ENCODE measurements at places on chromosomes 16 and 17.

DNA sequence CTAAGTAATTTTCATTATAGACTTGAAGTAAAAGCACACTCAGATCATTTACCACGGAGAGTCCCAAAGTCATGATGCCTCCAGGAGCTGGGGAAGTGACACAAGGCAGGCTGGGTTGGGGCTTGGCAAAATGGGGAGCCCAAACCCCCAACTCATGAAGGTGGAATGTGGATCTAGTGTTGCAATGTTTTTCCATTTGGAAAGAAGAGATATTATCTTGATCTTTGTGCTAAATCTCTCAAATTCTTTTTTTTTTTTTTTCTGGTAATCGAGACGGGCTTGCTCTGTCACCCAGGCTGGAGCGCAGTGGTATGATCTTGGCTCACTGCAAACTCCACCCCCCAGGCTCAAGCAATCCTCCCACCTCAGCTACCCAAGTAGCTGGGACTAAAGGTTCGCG, 7.5 kb upstream of the KCNG4 start:
- no peak for DNase-seq

DNA sequence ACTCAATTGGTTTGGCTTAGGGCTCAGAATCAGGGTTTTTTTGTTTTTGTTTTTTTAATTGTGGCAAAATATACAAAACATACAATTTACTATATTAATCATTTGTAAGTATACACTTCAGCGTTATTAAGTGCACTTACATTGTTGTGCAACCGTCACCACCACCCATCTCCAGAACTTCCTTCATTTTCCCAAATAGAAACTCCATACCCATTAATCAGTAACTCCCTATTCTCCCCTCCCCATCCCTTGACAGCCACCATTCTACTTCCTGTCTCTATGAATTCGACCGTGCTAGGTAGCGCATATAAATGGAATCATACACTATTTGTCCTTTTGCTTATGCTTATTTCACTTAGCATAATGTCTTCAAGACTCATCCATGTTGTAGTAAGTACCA, 45.2 kb upstream of the DHX40 start:
- DNase-seq, result no peak

DNA sequence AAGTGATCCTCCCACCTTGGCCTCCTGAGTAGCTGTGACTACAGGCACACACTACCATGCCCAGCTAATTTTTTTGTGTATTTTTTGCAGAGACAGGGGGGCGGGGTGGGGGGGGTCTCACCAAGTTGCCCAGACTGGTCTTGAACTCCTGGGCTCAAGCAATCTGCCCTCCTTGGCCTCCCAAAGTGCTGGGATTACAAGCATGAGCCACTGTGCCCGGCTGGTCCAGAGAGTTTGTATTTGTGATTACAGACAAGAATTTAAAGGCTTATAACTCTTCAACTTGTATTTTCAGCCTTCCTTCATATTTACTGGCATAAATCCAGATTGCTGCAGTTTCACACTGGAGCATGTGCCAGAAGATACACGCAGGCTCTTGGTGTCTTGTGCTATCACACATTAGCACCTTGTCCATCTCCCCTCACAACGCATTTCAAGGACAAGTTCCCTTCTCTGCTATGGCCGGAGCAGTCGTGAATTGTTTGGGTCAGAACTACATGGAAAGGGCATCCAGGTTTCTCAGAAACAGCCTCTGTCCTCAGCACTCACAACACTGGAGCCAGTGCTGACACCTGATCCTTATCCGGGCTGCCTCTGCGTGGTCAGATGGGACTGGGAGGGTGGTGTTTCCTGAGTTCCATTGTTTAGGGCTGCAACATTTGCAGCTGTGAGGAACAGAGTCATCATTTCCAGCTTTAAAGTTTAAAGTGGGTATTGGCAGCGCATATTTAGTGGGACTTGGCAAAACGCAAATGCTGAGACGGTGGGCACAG, 28.1 kb downstream of the WSCD1 start:
- no peak for DNase-seq

DNA sequence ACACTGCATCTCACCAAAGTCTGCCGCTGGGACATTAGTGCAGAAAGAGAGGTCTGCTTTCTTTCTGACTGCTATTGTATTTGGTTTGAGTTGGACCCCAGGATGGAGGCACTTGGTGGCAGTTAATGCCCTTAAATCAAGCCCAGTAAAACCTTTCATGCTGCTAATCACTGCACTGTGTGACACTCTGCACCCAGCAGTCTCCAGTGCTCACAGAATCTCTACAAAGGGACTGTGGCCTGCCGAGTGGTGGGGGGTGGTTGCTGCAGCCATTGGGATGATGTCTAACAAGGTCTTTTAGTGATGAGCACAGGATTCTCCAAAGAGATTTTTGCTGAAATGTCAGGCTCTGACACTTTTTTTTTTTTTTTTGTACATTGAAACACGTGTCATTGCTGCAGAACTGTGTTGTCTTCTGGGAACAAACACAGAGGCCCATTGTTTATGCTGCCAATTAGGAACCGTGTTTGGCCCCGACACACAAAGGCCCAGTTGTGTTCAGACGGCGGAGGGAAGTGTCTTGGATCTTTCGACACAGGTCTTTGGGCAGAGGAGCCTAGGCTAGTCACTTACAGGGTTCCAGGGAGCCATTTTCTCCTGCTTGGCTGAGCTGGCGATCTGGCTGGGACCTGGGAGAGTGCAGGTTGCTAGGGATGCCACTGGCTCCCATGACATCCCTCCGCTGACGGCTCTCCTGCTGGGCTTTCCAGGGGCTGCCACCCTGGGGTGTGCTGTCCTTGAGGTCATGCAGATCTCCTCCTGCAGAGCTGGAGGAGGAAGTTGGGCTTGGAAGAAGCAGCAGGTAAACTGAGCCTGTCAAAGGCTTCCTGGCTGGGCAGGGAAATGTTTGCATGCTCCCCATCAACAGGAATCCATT, 16.2 kb upstream of the TNRC6C start:
- DNase-seq, result no peak

DNA sequence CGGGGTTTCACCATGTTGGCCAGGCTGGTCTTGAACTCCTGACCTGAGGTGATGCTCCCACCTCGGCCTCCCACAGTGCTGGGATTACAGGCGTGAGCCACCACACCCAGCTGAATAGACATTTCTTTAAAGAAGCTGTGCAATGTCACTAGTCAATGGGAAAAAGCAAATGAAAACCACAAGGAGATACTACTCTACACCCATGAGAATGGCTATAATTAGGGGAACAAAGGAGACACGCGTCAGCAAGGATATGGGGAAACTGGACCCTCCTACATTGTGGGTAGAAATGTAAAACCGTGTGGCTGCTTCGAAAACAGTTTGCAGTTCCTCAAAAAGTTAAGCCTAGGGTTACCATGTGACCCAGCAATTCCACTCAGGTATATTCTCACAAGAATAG, 103.4 kb downstream of the VPS53 start:
- DNase-seq, result no peak

DNA sequence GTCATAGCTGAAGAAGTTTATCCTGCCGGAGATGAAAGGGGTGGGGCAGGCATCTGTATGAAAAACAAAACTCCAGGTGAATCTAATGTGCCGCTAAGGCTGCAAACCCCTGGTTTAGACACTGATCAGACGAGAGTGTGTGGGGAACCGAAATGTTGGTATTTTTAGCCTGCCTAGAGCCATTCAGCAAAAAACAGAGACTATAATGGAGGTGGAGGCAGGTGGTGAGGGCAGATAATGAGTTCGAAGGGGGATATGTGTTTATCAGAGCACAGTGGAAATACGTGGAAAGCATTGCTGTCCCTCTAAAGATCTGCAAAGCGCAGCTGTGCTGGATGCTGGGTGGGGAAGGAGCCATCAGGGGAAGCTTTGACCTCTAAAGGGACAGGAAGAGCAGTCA, 127.5 kb upstream of the WSCD1 start:
- no peak for DNase-seq

- DNase-seq, result no peak
These were observed 210.4 kb downstream of the CA10 start for GRCh38 chr17:51948128-51948527.

GRCh38 chr17:79532107-79532790, 78.6 kb downstream of the RBFOX3 start:
- DNase-seq, result no peak

DNA sequence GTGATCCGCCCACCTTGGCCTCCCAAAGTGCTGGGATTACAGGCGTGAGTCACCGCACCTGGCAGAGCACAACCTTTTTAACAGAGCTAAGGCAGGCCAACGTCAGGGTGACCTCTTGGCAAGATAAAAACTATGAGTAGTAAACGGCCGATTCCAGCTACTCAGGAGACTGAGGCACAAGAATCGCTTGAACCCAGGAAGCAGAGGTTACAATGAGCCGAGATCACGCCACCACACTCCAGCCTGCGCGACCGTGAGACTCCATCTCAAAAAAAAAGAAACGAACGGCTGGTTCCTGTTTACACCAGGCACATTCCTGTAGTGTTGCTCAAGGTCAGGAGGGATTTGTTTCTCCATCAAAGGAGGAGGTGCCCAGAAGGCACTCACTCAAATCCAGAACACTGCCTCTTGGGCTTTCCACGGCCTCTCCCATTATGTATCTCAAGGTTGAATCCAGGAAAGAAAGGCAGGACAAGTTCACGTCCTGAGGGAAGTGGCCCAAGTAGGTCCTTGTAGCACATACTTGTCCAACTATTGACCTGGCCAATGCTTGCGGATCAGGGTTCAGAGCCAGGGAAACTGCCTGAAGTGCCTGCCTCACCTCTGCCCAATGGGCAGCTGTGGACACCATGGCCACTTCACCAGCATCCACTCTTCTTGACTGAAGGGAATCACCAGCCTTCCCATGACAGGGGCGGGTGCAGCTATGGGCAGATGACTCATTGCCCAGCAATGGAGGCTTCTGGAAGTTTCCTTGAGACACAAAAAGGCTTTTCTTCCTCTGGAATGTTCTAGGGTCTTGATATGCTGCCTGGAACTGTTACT, 13.5 kb downstream of the KNOP1 start:
- no peak for DNase-seq

DNA sequence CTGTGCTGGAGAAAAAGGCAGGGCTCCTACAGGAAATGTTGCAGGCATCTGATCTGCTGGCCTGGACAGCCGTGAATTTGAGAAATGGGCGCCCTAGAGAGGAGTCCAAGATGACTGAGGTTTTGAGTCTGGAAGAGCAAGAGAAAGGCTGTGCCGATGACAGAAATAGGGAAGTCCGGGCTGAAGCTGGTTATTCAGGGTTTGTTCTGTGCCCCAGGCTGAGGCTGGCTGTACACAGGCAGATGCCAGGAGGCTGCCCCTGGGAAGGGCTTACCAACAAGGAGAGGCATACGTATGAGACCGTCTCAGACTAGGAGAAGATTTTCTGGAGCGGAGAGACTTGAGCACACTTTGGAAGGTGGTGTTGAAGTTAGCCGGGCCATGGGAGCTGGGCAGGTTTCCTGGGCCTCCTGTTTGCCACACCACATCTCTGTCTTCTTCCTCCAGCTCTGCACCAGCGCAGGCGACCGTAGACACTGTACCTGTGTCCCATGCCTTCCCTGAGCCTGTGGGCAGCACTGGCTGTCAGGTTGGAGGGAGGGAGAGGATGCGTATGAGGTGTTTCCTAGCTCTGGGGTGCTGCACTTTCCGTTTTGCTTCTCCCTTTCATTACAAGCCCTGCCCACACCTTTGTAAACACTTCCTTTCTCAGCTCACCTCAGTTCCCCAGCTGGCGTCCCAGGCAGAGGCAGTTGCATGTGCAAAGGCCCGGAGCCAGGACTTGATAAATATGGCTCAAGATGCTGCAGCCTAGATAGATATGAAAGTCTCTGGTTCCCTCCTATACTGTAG, 80.8 kb downstream of the SPECC1 start:
- DNase-seq, result no peak

Measured in GOT3 (cell line).